Peyer's patch (tissue), 4 donors: ENCODE measurements at places on chromosomes 11 and 22.

- DNase-seq, result no peak
Measured at GRCh38 chr11:132646890-132647289, 885.4 kb downstream of the OPCML start.

- peak; percentile 94 for DNase-seq
Measured at GRCh38 chr22:50529897-50530579, at the start of gene TYMP. Gene TYMP (minus strand): TSS chr22:50530012. CDS start chr22:50529709, 303 bp downstream.

DNA sequence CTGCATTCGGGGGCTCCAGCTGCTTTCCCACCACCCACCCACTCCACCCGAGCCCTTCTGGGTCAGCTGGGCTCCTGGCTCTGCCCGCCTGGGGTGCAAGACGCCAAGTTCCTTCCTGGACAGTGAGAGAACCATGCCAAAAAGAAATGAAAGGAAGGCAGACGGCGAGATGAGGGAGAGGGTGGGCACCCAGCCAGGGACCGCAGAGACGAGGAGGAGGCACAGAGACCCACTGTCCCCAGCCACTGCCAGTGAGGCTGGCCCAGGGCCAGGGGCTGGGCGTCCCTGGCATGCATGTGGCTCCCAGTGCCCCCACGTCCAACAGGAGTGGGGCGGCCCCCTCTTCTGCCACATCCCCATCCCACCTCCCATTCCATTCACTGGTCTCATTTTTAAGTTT is 10.8 kb upstream of the CD81 start:
- no peak for DNase-seq

- DNase-seq, result no peak
Measured at GRCh38 chr22:40423882-40424640, 53.7 kb downstream of the SGSM3 start.

GRCh38 chr22:48603621-48604320 is 1223.9 kb downstream of the BRD1 start:
- no peak for DNase-seq

GRCh38 chr22:49638788-49639187 is 188.9 kb downstream of the BRD1 start:
- no peak for DNase-seq
